Activated CD4-positive, alpha-beta T cell treated with anti-CD3 and anti-CD28 coated beads, Interleukin-2, amount 50 U/mL, for 48 hours (primary cell): ENCODE measurements at places on chromosomes 16 and 17.

GRCh38 chr17:75109046-75109406, 743 bp upstream of the ARMC7 start:
- no peak for DNase-seq

DNA sequence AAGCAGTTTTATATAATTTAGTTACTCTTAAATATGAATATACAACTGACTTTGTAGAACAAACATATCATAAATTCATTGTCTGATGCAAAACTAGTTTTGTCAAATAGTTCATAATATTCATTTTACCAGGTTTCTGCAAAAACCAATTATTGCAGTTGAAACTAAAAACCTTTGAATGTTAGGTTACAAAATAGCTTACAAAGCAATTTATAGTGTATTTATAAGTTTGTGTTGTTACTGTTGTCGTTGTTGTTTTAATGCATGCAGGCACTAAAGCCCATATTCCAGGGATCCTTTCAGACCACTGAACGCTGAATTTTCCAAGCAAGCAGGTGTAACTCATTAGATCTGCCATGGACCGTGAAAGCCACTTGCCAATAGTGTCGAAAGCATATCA, 427.6 kb downstream of the ZFHX3 start:
- DNase-seq: no peak

DNA sequence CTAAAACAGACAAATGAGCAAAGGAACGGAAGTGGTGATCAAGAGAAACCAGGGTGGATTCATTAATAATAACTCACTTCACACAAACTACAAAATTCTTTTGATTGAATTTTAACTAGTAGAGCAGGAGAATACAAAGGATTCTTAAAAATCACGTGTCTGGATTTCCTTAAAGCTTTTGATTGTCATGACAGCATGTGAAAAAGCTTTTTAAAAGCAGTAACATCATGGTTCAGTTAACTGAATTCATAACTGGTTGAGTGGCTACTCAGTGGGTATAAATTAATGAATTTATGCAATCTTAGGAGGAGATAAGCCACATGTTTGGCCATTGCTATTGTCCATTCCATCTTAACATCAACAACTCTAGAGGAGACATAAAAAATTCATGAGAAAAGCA, 333.2 kb downstream of the SLC39A11 start:
- no peak for DNase-seq

DNA sequence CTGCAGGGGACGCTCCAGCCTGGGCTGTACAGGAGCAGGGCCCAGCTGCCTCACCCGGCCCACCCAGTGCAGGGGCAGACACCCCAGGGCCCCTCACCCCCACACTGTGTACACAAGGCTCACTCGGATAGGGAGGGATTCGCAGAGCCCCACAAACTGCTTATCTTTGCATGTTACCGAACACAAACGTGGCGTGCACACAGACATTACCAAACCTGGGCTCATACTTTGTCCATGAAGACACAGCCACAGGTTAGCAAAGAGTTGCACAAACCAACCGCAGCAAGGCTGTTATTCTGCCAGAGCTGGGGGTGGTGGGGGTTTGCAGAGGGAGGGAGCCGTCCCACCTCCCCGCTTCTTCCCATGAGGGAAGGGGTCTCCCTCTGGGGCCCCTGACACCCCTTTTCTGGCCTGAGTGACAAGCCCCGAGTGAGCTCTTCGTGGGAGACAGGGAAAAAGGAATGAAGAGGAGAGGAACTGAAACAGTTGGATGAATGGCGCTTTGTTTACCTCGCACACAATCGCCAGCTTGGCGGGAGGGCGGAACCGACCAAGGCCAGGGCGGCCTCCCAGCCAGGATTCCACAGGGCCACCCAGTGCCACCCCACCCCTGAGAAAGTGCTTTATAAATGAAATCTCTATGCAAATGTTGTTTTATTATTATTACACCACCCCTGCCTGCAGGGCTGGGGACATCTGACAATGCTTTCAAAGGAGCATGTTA, 434 bp upstream of the CPSF4L start:
- DNase-seq: no peak

GRCh38 chr17:38874505-38875400, 4.9 kb downstream of the LASP1 start:
- no peak for DNase-seq

- DNase-seq: no peak
These were observed 36.3 kb downstream of the MYO18A start for GRCh38 chr17:29143894-29144293.
